ENCODE measurements at places on chromosomes 11 and 22. TPM values are rescaled to one million over a fixed set of nuclear protein-coding genes. Genes with fewer than 3 reads are reported as not detected.

Gene MS4A1
- not detected for total RNA-seq

Gene PKDREJ
- total RNA-seq: not detected

Gene NRGN
- 5.3 TPM for total RNA-seq

Gene NCF4
- 13.7 TPM for total RNA-seq

Gene KLHL35
- not detected for total RNA-seq

Gene SCGB2A2
- not detected for total RNA-seq

Gene PLAAT4
- total RNA-seq: 1.1 TPM

Gene OSM
- not detected for total RNA-seq

- DNase-seq: no peak
These were observed 99.2 kb downstream of the STIM1 start for GRCh38 chr11:3954448-3955298.

- no peak for DNase-seq
These were observed 49.1 kb upstream of the CAPRIN1 start for GRCh38 chr11:34002420-34002819.

DNA sequence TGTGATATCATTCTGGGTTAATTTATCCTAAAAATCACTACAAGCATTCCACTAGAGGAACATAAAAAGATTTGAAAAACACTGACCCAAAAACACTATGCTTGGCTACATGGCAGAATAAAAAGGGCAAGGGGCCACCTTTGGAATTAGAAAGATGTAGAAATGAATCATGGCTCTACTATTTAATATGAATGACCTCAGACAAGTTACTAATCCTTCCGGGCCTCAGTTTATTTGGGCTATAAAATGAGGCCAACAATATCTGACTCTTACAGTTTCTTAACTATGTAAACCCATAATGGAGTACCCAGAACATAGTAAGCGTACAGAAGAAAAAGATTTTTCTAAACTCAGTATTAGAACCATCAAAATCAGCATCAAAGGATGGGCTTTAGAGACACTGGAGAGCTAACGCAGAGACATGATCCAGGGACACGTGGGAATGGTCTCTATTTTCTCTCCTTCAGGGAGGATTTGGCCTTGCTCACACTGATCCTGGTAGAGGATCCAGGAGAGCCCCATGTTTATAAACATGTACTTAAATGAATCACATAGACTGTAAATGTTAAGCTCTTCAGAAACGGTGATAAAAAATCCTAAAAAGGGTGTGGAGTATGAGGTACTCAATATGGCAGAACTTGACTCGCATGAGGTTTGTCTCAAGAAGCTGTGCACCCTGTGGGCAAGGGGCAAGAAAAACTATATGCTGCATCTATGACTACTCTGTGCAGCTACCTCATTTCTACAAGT is 288.4 kb upstream of the PITPNB start:
- DNase-seq: no peak

DNA sequence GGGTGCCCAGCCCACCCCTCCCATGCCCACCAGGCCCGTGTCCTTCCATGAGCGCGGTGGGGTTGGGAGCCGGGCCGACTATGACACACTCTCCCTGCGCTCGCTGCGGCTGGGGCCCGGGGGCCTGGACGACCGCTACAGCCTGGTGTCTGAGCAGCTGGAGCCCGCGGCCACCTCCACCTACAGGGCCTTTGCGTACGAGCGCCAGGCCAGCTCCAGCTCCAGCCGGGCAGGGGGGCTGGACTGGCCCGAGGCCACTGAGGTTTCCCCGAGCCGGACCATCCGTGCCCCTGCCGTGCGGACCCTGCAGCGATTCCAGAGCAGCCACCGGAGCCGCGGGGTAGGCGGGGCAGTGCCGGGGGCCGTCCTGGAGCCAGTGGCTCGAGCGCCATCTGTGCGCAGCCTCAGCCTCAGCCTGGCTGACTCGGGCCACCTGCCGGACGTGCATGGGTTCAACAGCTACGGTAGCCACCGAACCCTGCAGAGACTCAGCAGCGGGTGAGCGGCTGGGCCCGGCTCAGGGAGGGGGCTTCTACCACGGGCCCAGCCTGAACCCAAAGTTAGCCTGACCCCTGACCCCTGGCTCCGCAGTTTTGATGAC is 3.0 kb downstream of the PKP3 start:
- DNase-seq: peak; percentile 77

GRCh38 chr11:119529063-119529845 is 106.3 kb upstream of the THY1 start:
- DNase-seq: peak; percentile 47

DNA sequence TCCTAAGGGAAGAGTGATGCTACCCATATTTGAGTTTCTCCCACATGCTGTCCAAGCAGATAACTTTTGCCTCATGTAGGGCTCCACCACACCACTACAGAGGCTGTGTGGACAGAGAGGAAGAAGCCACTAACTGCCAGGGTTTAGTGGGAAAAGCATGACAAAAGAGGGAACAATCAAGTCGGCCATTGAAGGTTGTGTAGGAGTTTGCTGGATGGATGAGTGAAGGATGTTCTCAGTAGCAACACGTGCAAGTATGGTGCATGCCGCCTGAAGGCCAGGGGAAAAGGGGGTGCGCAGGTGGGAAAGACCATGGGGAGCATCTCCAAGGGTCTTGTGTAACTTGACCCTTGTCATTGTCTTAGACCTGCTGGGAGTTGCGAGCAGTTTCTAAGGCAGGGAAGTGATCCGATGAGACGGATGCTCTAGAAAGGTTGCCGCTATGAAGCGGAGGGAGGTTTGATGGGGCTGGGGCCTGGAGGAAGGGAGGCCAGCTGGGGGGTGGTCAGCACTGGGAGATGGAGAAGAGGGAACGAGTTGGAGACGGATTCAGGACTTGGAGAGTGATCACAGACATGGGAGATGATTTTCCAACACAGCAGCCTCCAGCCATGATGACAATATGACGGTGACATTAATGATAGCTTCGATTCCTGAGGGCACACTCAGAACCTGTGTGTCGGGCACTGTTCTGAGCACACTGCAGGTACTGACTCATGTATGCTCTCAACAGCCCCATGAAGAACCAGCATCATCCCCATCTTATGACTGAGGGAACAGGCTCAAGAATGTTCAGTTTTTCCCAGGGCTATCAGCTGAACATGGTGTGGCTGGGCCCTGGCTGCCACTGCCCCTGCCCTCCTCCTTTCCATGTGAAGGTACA is 53.7 kb downstream of the CD6 start:
- DNase-seq: no peak

- no peak for DNase-seq
These were observed 9.8 kb downstream of the LRRC32 start for GRCh38 chr11:76660533-76661305.

- DNase-seq: no peak
These were observed 17.5 kb downstream of the RGL4 start for GRCh38 chr22:23708270-23708669.

DNA sequence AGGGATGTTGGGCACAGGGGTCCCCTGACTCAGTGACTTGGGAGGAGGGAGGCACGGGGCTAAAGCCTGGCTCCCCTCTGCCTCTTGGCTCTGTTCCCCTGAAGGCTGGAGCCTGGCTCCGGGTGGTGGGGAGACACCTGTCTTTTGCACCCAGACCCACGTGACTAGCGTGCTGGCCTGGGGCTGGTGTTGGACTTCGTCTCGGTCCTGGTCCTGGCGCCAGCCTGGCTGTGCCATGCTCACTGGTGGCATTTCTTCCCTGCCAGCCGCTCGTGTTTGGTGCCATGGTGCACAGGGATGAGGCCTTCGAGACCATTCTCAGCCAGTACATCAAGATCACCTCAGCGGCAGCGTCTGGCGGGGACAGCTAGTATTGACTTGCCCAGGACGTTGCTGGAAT is 56.7 kb downstream of the GRAMD4 start:
- no peak for DNase-seq

DNA sequence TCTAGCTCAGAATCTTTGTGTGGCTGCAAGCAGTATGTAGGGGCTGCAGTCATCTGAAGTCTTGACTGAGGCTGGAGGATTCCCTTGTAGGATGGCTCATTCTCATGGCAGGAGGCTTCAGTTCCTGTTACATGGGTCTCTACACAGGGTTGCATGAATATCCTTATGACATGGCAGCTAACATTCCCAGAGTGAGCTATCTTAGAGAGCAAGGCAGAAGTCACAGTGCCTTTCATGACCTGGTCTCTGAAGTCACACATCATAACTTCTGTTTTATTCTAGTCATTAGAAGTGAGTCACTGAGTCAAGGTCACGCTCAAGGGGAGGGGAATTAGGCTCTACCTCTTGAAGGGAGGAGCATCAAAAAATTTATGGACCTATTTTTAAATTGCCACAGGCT is 10.3 kb upstream of the SPON1 start:
- no peak for DNase-seq

GRCh38 chr11:63611395-63611747 is 2.9 kb downstream of the PLAAT3 start:
- DNase-seq: no peak

- DNase-seq: peak; percentile 88
These were observed 15.1 kb downstream of the CHRM1 start for GRCh38 chr11:62905927-62906531.

DNA sequence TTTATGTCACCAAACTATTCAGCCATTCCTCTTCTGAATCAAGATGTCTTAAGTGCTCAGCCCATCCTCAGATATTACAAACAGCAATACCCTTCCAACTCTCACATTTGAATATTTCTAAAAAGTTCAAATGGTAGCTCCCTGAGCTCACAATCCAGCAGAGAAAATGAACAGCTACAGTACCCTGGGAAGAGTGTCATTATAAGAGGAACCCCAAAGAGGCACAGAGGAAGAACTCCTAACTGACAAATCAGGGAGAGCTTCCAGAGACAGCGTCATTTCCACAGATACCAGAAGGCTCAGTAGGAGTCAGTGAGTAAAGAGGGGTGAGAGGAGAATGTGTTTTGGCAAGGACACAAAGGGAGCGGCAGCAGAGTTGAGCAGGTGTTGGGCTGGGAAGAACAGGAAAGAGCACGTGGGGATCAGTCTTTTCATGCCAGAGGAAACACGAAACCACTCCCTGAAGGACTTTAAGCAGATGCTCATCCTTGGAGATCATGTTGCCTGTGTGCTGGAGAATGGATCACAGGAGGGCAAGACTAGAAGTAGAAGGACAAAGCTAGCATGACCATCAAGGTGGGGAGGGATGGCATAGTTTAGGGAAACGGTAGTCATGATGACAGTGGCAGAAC is 4.3 kb downstream of the CLTCL1 start:
- DNase-seq: no peak

GRCh38 chr11:19032990-19033389 is 27.5 kb downstream of the MRGPRX2 start:
- no peak for DNase-seq

DNA sequence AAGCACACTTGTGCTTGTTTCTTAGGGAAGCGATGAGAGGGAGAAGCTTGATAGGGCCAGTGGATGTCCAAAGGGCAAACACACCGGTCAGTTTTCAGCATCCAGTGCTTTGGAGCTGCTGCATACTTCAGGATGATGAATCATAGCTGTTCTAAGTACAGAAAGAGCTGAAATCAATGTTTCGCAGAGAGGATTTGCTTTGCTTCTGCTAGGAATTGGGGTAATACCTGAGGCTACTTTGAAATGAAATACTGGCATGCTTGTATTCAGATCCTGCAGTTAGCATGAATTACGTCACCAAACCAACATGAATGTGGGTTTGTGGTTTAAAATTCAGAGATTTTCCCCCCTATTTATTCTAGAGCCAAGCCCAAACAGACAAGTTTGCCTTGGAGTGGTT is 41.7 kb upstream of the SC5D start:
- DNase-seq: no peak

DNA sequence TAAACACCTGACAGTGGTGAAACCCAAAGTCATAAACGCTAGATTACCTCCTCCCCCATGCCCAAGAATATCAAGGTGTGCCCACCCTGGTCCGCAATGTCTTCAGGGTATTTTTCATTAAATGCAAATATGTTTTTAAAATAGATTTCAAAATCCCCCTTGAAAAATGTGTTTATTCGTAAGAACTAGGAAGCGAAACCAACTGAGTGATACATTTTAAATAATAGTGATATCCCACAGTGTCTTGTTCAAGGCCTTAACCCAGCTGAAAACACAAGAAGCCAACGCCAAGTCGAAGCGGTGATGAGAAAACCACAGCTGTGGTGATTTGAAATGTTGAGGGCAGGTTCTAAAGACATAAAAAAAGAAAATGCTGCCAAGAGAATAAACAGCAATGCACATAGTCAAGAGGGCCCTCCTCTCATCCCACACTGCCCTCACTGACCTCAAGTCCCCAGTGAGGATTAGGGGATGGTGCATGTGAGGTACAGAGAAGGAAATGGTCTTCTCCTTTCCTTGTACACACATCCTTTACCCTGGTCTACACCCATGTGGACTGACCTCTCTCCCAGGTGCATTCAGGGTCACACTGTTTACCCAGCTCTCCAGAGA is 25.5 kb downstream of the KCNJ1 start:
- no peak for DNase-seq

All from ascending aorta (tissue), 2 donors.